ENCODE measurements at places on chromosomes 13 and 19. TPM values are rescaled to one million over a fixed set of nuclear protein-coding genes. Genes with fewer than 3 reads are reported as not detected.

Gene PRODH2
- total RNA-seq = 0.27 TPM

Gene GJA3
- 28.9 TPM for total RNA-seq

Gene TMEM86B
- 1.1 TPM for total RNA-seq

Gene MYBPC2
- 1.2 TPM for total RNA-seq

Gene AMH
- total RNA-seq = 0.82 TPM

Gene C1QTNF9B
- total RNA-seq = 0.88 TPM

Gene IZUMO1
- not detected for total RNA-seq

Gene GGN
- total RNA-seq = 0.16 TPM

Gene FSD1
- total RNA-seq = 16.4 TPM

Gene KCNN1
- 11.1 TPM for total RNA-seq

Gene PSG3
- not detected for total RNA-seq

Gene GPR12
- total RNA-seq = 2.5 TPM

Gene KL
- 8.9 TPM for total RNA-seq

Gene CEACAM5
- 0.49 TPM for total RNA-seq

Gene ZNF441
- total RNA-seq = 36.7 TPM

Gene CGB5
- total RNA-seq = not detected

Gene PSG2
- not detected for total RNA-seq

All from camera-type eye (tissue), 1 donor.